T-cell (primary cell): ENCODE measurements at places on chromosomes 2 and 18. TPM values are rescaled to one million over a fixed set of nuclear protein-coding genes. Genes with fewer than 3 reads are reported as not detected.

The CGREF1 gene
- total RNA-seq = 0.40 TPM

GRCh38 chr18:49658823-49659404 lies 97.1 kb downstream of the LIPG start:
- H3K4me1 ChIP-seq = no peaks in the 10 kb centered on the region
- no peak overlapping the region for H3K4me3 ChIP-seq
- no peak overlapping the region for H3K27ac ChIP-seq
- DNase-seq = no peak

The METTL21A gene
- 23.1 TPM for total RNA-seq

The PLEKHH2 gene
- 1.8 TPM for total RNA-seq

- H3K27ac ChIP-seq = no peak overlapping the region
- peaks cover 7% of the 10 kb centered on the region for H3K4me1 ChIP-seq
- no peak overlapping the region for H3K4me3 ChIP-seq
- DNase-seq = no peak
These were observed 4.3 kb upstream of the NAPG start for GRCh38 chr18:10521566-10521965.

The PLB1 gene
- total RNA-seq = 0.28 TPM

DNA sequence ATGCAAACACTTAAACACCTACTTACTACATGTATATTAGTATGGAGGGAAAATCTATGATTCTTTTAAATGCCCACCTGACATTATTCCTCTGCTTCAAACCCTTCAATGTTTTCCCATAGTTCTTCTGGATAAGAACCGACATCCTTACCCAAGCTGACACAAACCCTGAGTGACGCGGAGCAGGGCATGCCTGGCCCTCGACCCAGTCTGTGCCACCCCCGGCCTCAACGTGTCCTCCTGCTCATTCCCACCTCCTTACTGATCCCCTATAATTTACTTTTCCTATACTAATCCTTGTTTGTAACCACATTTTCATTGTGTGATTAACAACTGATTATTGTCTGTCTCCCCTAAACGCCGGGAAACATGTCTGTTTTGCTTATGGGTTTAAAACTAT lies 17.5 kb downstream of the KIDINS220 start:
- H3K36me3 ChIP-seq = peaks cover 4% of the 10 kb centered on the region
- DNase-seq = no peak
- no peak overlapping the region for H3K27ac ChIP-seq

The SUMO1 gene
- 62.9 TPM for total RNA-seq

- H3K27me3 ChIP-seq = no peaks in the 10 kb centered on the region
- peaks cover 4% of the 10 kb centered on the region for H3K4me1 ChIP-seq
- H3K27ac ChIP-seq = no peak overlapping the region
- DNase-seq = no peak
- H3K36me3 ChIP-seq = no peaks in the 10 kb centered on the region
These were observed 92.6 kb downstream of the ACTR2 start for GRCh38 chr2:65320042-65320725.

The RAB6C gene
- total RNA-seq = not detected

The RTP5 gene
- total RNA-seq = 1.3 TPM

- H3K36me3 ChIP-seq = no peaks in the 10 kb centered on the region
- no peaks in the 10 kb centered on the region for H3K4me1 ChIP-seq
- no peaks in the 10 kb centered on the region for H3K27me3 ChIP-seq
- no peak overlapping the region for H3K4me3 ChIP-seq
These were observed 151.1 kb upstream of the NT5C1B start for GRCh38 chr2:18740474-18740881.

The MYO1B gene
- total RNA-seq = 1.3 TPM

DNA sequence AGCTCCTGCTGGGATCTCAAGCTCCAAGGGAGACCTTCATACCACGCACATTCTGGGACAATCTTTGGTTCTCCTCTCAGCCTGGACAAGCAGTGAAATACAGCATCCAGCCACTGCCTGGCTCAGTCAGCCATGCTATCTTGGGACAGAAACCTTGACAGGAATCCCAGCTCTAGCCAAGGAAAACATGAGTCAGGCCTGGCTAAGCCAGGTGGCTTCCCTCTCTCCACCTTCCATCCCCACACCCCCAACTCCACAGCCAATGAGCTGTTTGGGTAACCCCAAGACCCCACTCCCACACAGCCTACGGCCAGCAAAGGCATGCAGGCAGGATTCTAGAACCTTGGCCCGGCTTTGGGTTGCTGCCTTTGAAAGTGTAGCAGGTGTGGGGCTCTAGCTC lies 64.9 kb downstream of the MCFD2 start:
- H3K27me3 ChIP-seq = no peaks in the 10 kb centered on the region

DNA sequence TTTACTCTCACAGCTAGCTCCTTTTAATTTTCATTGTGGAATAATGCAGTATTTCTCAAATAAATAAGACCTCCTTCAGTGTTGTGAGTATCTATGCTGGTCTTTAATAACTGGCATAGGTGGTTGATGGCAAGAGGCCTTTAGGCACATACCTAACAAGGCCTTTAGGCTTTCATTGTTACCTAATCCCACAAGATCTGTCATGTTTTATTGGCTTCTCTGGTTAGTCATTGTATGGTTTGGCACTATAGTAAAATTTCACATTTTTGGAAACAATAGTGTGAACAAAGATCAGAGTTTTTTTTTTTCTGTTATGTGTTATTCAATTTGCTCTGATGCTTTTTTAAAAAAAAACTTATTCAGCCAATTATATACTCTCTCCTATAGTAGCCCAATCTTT lies 89.8 kb upstream of the NEUROD1 start:
- H3K4me3 ChIP-seq = no peak overlapping the region
- no peaks in the 10 kb centered on the region for H3K27me3 ChIP-seq
- no peak overlapping the region for H3K27ac ChIP-seq

The INHBB gene
- total RNA-seq = 0.19 TPM

DNA sequence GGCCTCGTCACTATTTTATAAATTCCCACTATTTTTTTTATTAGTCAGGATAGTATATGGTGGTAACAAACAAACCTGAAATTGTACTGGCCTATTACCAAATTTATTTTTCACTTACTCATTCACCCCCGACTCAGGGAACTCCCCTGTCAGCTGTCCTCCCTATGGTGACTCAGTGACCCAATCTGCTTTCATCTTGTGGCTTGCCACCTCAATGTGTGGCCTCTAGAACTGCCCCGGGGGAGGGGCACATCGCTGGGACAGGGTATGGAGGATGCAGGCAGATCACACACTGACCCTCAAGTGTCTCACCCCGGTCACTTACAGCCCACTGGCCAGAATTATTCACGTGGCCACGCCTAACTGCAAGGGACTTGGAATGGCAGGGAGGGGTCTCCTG lies 71.6 kb downstream of the ACTR2 start:
- H3K27ac ChIP-seq = no peak overlapping the region
- H3K36me3 ChIP-seq = no peaks in the 10 kb centered on the region
- no peak overlapping the region for H3K4me3 ChIP-seq
- H3K27me3 ChIP-seq = no peaks in the 10 kb centered on the region
- DNase-seq = peak; percentile 10
- H3K4me1 ChIP-seq = peaks cover 31% of the 10 kb centered on the region

The GPR39 gene
- total RNA-seq = not detected

- no peak within 1 kb of the TSS for H3K27ac ChIP-seq
- H3K4me1 ChIP-seq = peaks cover 25% of the 10 kb centered on the region
- H3K4me3 ChIP-seq = peak within 1 kb of the TSS; percentile 90
These were observed at the start of gene LDLRAD4 for GRCh38 chr18:13218368-13218991. LDLRAD4 (plus strand) TSS chr18:13218760.

The EIPR1 gene
- 36.4 TPM for total RNA-seq

DNA sequence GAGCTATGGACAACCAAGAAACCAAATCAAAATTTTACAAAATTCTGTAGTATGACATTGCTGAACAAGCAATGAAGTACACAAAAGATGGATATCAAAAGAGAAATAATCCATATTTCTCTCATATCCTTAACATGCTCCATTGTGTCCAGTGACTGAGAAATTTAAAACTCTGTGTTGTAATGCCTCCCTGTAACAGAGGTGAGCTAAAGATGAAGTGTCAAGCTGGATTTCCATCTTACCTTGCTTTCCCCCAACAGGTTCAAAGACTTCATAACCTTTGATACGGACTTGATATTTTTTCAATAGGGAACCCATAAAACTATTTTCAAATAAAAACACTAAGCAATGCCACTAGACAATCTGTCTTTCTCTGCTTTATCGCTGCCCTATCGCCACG lies 95.7 kb upstream of the SERTAD2 start:
- H3K36me3 ChIP-seq = no peaks in the 10 kb centered on the region
- DNase-seq = no peak
- H3K27me3 ChIP-seq = no peaks in the 10 kb centered on the region
- peak overlapping the region; percentile 95 for H3K27ac ChIP-seq
- peaks cover 10% of the 10 kb centered on the region for H3K4me1 ChIP-seq

- no peaks in the 10 kb centered on the region for H3K4me1 ChIP-seq
- DNase-seq = no peak
- H3K27me3 ChIP-seq = no peaks in the 10 kb centered on the region
- no peak overlapping the region for H3K27ac ChIP-seq
- H3K36me3 ChIP-seq = no peaks in the 10 kb centered on the region
- no peak overlapping the region for H3K4me3 ChIP-seq
These were observed 249.0 kb downstream of the LPIN1 start for GRCh38 chr2:11995456-11995855.

GRCh38 chr2:98921062-98921461 lies 15.0 kb downstream of the CRACDL start:
- no peak for DNase-seq
- H3K4me3 ChIP-seq = no peak overlapping the region
- H3K4me1 ChIP-seq = no peaks in the 10 kb centered on the region
- no peak overlapping the region for H3K27ac ChIP-seq
- H3K36me3 ChIP-seq = no peaks in the 10 kb centered on the region

GRCh38 chr2:234304950-234305349 lies 191.9 kb downstream of the ARL4C start:
- no peaks in the 10 kb centered on the region for H3K27me3 ChIP-seq
- no peak for DNase-seq
- no peak overlapping the region for H3K27ac ChIP-seq
- H3K4me3 ChIP-seq = no peak overlapping the region
- peaks cover 51% of the 10 kb centered on the region for H3K4me1 ChIP-seq
